ENCODE measurements at places on chromosomes 5 and 9.

- DNase-seq, result no peak
Measured at GRCh38 chr5:82719368-82719767, 357.8 kb downstream of the TMEM167A start.

GRCh38 chr9:89522261-89522958 lies 24.5 kb upstream of the SEMA4D start:
- DNase-seq, result peak; percentile 71

DNA sequence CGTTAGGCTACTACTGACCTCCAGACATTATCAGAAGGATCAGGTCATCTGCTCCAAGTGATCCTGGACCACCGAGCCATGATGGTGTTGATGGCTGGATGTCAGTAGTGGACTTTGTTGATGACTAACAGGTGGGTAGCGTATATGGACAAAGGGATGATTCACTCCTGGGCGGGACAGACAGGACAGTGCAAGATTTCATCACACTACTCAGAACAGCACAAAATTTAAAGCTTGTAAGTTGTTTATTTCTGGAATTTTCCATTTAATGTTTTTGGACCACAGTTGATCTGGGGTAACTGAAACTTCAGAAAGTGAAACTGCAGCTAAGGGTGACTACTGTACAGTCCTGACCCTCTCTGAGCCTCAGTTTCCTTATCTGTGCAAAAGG lies 12.7 kb downstream of the PDGFRB start:
- DNase-seq, result no peak

DNA sequence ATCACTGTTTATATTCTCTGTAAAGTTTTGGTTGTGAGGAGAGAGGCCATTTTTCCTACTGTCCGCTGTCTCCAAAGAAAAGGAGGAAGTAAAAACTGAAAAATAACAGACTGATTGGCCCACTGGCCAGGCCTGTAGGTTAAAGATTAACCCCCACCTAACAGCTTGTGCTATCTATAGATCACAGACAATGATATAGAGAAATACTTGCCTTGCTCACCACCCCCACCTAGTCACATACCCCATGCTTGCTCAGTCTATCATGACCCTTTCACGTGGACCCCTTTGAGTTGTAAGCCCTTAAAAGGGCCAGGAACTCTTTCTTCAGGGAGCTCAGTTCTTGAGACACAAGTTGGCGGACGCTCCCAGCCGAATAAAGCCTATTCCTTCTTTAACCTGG lies 357.4 kb downstream of the PRDM9 start:
- no peak for DNase-seq

- DNase-seq, result no peak
Measured at GRCh38 chr5:76269932-76270610, 133.0 kb upstream of the IQGAP2 start.

DNA sequence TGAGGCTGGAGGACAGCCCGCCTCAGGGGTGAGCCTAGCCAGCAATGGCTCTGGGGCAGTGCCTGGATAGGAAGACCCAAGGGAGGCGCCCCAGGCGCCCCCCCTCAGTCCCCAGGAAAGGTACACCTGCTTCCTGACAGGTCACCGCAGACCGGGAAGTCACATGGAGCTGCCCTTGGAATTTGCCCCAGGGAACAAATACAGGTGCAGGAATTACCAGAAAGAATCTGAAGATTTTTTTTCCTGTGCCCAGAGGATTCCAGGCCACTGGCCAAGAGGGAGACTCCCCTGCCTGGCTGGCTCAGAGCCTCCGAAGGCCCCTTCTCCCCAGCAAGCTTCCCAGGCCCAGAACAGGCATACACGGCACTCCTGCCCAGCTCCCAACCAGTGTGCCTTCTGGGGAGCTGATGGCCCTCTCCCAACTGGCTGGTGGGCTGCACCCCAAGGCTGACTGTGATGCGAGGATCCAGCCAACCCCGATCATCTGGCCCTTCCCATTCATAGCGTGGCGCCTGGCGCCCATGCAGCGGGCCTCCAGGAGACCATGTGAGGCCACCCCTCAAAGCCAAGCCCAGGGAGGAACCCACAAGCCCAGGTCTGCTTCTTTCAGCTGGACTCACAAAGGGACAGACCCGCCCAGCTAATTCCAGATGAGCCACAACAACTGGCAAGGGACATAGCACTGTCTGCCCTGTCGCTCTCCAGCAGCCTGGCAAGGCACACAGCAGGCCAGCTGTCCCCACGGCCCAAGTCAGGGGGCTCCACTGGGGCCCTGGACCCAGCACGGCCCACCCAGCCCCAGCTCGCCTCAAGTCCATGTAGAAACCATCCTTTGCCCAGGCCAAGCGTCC lies 2.3 kb downstream of the TPRN start:
- DNase-seq, result no peak

GRCh38 chr5:173886150-173886549 lies 2.0 kb upstream of the CPEB4 start:
- no peak for DNase-seq

GRCh38 chr5:67262206-67262605 lies 65.6 kb upstream of the CD180 start:
- DNase-seq, result no peak

- no peak for DNase-seq
Measured at GRCh38 chr5:149381261-149381985, 2.3 kb upstream of the IL17B start.

- DNase-seq, result no peak
Measured at GRCh38 chr9:87545858-87546257, 48.2 kb downstream of the DAPK1 start.

DNA sequence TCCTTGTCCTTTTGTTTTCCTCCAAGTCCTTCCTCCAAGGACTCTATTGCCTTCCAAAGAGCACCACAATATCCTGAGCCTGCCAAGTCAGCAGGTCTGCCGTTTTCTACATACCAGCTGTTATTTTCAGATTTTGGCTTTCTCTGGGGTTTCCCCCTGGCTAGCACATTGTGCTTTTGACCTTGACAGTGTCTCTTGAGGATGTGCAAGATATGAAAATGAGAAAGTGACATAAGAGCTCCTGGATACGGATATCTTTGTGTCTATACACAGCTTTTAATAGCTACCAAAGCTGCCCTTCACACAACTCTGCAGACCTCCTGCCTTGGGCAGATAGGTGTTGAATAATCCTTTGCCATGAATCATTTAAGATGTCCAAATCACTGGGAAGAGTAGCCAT lies 67.0 kb downstream of the HAPLN1 start:
- DNase-seq, result no peak

GRCh38 chr5:68894673-68895072 lies 199.1 kb upstream of the SLC30A5 start:
- no peak for DNase-seq

DNA sequence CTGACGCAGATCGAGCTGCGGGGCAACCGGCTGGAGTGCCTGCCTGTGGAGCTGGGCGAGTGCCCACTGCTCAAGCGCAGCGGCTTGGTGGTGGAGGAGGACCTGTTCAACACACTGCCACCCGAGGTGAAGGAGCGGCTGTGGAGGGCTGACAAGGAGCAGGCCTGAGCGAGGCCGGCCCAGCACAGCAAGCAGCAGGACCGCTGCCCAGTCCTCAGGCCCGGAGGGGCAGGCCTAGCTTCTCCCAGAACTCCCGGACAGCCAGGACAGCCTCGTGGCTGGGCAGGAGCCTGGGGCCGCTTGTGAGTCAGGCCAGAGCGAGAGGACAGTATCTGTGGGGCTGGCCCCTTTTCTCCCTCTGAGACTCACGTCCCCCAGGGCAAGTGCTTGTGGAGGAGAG lies 4.6 kb upstream of the PHYHD1 start:
- DNase-seq, result no peak

DNA sequence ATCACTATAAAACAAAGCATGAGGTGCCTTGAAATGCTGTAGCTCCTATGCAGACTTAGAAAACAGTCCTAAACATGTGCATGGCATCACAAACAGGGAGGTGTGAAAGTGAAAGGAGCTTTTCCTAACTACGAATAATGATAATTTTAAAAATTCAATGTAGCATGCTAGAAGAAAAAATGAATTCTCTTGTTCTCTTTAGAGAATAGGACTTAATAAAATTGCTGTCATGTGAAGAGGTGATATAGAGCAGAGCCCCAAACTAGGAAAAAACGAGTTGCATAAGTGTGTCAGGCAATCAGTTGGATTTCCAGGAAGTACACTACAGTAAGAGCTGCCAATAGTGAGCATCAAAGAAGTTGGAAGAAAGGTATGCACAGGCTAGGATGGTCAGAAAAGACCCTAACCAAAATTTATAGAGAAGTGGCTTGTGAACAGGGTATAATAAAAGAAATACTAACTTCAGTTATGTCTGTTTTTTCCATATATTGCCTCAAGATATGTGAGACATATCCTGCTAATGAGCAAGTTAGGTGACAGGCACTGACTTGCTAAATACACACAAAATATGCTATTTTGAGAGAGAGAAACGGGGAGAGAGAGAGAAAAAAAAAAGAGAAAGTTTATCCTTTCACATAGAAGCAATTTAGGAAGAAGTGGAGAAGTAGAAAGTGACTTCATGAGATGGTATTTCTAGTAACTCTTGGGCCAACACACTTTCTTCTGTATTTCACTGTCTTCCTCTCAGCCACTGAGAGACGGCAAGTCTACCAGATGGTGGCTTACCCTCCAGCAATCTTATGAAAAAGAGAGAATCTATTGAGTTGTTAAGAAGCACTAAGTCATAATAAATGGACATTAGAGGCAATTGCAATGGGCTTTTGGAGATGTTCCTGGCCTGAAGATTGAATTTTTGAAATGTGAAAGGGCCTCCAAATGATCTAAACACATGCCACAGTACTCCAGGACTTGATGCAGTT lies 18.0 kb downstream of the ITGA2 start:
- no peak for DNase-seq

GRCh38 chr9:121840838-121841760 lies 189.7 kb downstream of the DAB2IP start:
- DNase-seq, result no peak

GRCh38 chr9:123996731-123997421 lies 14.7 kb upstream of the LHX2 start:
- no peak for DNase-seq

GRCh38 chr9:89183146-89183545 lies 4.5 kb upstream of the SHC3 start:
- no peak for DNase-seq

GRCh38 chr9:137707361-137707760 lies 88.6 kb downstream of the EHMT1 start:
- DNase-seq, result no peak

- DNase-seq, result no peak
Measured at GRCh38 chr9:20552874-20553557, 69.3 kb downstream of the MLLT3 start.

DNA sequence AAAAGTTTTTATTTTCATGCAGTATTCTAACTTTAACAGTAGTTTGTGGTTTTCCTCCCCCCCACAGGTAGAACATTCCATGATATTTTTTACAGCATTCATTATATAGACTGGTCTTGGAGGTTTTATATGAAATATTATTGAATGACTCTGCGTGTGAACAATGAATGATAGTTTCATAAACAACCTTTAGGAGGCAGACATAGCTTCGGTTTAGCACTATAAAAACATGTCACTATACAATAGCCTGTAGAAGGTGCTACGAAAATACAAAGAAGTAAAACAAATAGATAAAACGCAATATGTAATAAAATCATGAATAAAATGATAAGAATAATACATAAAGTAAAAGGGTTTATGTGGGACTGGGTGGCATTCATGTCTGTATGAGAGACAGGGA lies 8.5 kb downstream of the KLF4 start:
- no peak for DNase-seq

- no peak for DNase-seq
Measured at GRCh38 chr5:39442991-39443390, 18.2 kb upstream of the DAB2 start.

GRCh38 chr5:63050916-63051315 lies 472.3 kb downstream of the LRRC70 start:
- no peak for DNase-seq

GRCh38 chr9:69120380-69121154 lies 53.5 kb upstream of the TJP2 start:
- DNase-seq, result no peak

- DNase-seq, result no peak
Measured at GRCh38 chr5:72244862-72245371, 75.1 kb downstream of the MRPS27 start.

DNA sequence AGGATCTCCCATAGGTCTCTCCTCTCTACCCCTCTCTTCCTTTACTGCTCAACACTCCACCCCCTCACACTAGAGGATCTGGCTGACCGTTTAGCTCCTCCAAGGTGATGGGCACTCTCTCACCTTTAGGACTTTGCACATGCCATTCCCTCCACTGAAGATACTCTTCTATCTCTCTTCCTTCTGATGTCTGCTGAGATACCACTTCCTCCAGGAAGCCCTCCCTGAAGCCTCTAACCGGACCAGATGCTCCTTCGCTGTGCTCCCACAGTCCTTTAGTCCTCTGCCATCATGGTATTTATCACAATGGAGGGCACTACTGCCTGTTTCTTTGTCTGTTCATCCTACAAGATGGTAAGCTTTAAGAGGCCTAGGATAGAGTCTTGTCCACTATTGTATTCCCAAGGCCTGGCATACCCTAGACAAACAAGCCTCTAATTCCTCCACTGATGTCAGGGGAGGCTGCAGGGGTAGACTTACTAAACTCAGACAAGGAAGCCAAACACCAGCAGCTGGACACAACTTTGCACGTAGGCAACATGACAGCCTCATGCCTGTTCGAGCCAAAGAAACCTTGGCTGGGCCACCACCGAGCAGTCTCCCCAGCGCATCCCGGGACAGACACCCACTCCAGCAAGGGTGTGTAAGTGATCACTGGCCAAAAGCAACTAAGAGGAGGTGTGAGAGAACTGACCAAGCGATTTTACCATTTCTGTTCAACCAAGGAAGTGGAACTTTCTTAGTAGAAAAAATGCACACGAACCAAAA lies 20.2 kb downstream of the ORM2 start:
- no peak for DNase-seq

GRCh38 chr5:156328766-156329165 lies 1.8 kb downstream of the SGCD start:
- DNase-seq, result no peak

DNA sequence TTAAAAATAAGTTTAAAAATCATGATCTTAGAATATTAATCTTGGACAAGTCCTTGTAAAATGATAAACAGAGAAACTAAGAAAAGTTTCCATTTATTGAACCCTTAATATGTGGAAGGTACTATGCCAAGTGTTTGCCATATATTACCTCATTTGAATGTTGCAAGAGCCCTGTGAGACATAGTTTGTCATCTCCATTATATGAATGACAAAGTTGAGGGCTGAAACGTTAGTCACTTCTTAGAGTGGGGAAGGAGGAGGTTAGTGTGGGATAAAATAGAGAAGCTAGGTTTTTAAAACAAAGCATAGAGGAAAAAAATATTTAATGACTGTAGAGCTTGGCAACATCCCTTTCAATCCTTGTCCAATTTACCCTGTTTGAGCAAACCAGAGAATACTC lies 2.0 kb downstream of the TNC start:
- DNase-seq, result no peak

- DNase-seq, result peak; percentile 18
Measured at GRCh38 chr5:150624334-150625163, 15.9 kb upstream of the SYNPO start.

DNA sequence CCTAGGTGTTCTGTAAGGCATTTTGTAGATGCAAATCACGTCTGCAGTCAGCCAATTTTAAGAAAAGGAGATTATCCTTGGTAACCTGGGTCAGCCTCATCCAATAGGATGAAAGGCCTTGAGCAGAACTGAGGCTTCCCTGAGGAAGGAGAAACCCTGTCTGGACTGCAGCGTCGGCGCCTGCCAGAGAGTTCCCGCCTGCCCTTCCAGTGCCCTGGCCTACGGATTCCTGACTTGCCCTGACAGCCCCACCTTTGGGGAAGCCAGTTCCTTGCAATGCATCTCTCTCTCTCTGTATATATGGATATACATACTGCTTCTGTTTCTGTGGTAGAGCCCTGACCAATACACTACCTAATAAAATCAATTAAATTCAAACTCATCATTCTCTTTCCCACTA lies 66.2 kb upstream of the RUFY1 start:
- no peak for DNase-seq

- no peak for DNase-seq
Measured at GRCh38 chr9:13443346-13444244, 164.1 kb upstream of the MPDZ start.
